ENCODE measurements at places on chromosomes 2 and 18. TPM values are rescaled to one million over a fixed set of nuclear protein-coding genes. Genes with fewer than 3 reads are reported as not detected.

The TSPYL6 gene
- not detected for total RNA-seq

The DOK6 gene
- 7.3 TPM for total RNA-seq

The OSBPL1A gene
- 43.5 TPM for total RNA-seq

The NDC80 gene
- 2.7 TPM for total RNA-seq

The NT5DC4 gene
- not detected for total RNA-seq

The LOXHD1 gene
- total RNA-seq: not detected

The EVX2 gene
- under 0.01 TPM for total RNA-seq

The AQP12B gene
- total RNA-seq: not detected

The KIDINS220 gene
- total RNA-seq: 80.2 TPM

The SKOR2 gene
- total RNA-seq: not detected

The ASPRV1 gene
- total RNA-seq: 0.28 TPM

The DCDC2C gene
- total RNA-seq: not detected

The NCK2 gene
- 25.6 TPM for total RNA-seq

The PLCD4 gene
- 1.8 TPM for total RNA-seq

The CTAGE1 gene
- total RNA-seq: not detected

The HOXD13 gene
- total RNA-seq: 0.09 TPM

The CYBRD1 gene
- 340 TPM for total RNA-seq

The GPR45 gene
- not detected for total RNA-seq

The CCDC138 gene
- 2.8 TPM for total RNA-seq

The KCNIP3 gene
- total RNA-seq: 0.57 TPM

The SERPINB12 gene
- total RNA-seq: not detected

The SLC66A3 gene
- total RNA-seq: 28.4 TPM

The METTL4 gene
- total RNA-seq: 8.0 TPM

The RAB17 gene
- total RNA-seq: 0.28 TPM

The RUFY4 gene
- not detected for total RNA-seq

The KYNU gene
- 9.5 TPM for total RNA-seq

The LRRC30 gene
- not detected for total RNA-seq

The ZDBF2 gene
- total RNA-seq: 16.8 TPM

The SCYGR4 gene
- not detected for total RNA-seq

The NYAP2 gene
- not detected for total RNA-seq

The IL36A gene
- total RNA-seq: not detected

The GAD1 gene
- total RNA-seq: 0.28 TPM

The CRACDL gene
- total RNA-seq: not detected

The ACKR3 gene
- 44.9 TPM for total RNA-seq

The CPO gene
- total RNA-seq: 0.09 TPM

The FBXO41 gene
- total RNA-seq: 1.6 TPM

The IKZF2 gene
- 5.1 TPM for total RNA-seq

The TMEM169 gene
- total RNA-seq: 0.09 TPM

The MAB21L4 gene
- total RNA-seq: not detected

The TGFA gene
- 0.28 TPM for total RNA-seq

The MLPH gene
- total RNA-seq: 12.2 TPM

The CCBE1 gene
- 21.7 TPM for total RNA-seq

The REG1B gene
- not detected for total RNA-seq

The GAREM1 gene
- total RNA-seq: 4.1 TPM

The POLE4 gene
- total RNA-seq: 30.0 TPM

The CD226 gene
- total RNA-seq: 0.85 TPM

The ICA1L gene
- total RNA-seq: 4.4 TPM

The ECEL1 gene
- total RNA-seq: not detected

The CCDC150 gene
- 1.9 TPM for total RNA-seq

The UPP2 gene
- not detected for total RNA-seq

The IL36G gene
- total RNA-seq: not detected

The SNTG2 gene
- not detected for total RNA-seq

The CTNNA2 gene
- total RNA-seq: not detected

The DNPEP gene
- total RNA-seq: 106 TPM

The UGT1A5 gene
- not detected for total RNA-seq

The CCDC68 gene
- 6.9 TPM for total RNA-seq

The TMEM247 gene
- not detected for total RNA-seq

The UGT1A8 gene
- 0.71 TPM for total RNA-seq

Data from smooth muscle cell of bladder (primary cell).